ENCODE measurements at places on chromosomes 1 and 21. TPM values are rescaled to one million over a fixed set of nuclear protein-coding genes. Genes with fewer than 3 reads are reported as not detected.

DNA sequence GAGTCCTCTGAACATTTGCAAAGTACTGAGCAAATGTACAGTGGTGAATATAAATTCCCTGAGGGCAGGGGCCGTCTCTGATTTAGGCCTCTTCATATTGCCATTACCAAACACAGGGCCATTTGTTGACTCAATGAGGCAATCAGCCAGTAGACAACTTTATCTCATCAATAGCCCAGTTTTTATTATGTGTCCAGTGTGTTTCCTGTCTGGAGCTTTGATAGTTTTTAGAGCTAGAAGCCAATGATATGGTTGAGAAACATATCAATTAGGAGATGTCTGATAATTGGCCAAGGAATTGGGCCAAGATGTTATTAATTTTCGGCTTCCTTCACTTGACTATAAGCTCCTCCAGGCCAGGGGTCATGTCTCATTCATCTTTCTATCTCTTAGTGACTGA, 163.0 kb downstream of the ROR1 start:
- H3K36me3 ChIP-seq = no peaks in the 10 kb centered on the region
- no peak for DNase-seq
- no peak overlapping the region for H3K27ac ChIP-seq

GRCh38 chr1:13881385-13882088, 181.5 kb downstream of the PRDM2 start:
- H3K27ac ChIP-seq = no peak overlapping the region
- H3K36me3 ChIP-seq = no peaks in the 10 kb centered on the region
- no peaks in the 10 kb centered on the region for H3K27me3 ChIP-seq
- H3K4me1 ChIP-seq = no peaks in the 10 kb centered on the region

DNA sequence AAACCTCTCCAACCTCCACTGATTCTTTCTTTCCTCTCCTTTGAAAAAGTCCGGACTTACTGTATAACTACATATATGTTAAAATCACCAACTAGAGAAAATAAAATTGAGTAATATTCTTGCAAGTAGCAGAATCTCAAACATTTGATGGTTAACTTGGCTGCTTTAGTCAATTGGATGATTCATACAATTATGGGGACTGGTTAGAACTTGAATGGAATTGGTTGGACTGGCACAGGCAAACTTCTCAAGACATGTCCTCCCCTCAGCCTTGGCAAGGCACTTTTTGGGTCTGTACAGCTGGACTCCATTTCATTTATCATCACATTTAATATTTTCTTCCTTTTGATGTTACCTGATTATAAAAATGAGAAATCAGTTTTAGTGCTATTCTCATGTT, 6.5 kb downstream of the WLS start:
- H3K27ac ChIP-seq = no peak overlapping the region
- H3K4me1 ChIP-seq = no peaks in the 10 kb centered on the region
- DNase-seq = no peak
- H3K36me3 ChIP-seq = no peaks in the 10 kb centered on the region

DNA sequence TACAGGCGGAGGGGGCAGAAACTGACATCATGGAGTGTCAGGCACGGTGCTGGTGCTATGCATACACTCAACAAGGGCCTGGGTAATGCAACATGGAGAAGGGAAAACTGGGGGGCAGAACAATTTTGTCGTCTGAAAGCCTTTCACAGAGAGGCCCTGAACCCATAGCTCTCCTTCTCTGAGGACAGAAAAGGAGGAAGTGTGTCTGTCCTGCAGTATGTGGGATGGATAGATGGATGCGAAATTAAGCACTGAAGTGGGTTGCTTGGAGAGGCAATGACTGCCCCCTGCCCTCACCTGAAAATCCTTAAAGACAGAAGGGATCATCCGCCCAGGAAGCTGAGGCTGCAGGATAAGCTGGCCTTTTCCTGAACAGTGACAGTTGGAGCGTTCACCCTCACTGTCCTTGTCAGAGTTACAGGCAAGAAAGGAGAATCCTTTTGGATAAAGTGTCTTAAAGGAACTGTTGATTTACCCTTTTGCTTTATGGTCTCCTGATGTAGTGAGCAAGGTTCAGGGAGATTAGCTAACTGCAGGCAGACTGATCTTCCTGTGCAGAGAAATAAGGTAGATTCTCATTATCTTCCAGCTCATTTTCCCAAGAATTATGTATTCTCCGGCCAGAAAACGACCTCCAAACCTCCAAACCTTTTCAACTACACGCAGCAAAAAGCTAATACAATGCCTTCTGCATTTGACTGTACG, 1.6 kb upstream of the FAM20B start:
- H3K4me1 ChIP-seq = peaks cover 6% of the 10 kb centered on the region
- no peak overlapping the region for H3K4me3 ChIP-seq
- H3K36me3 ChIP-seq = no peaks in the 10 kb centered on the region
- DNase-seq = no peak
- H3K27me3 ChIP-seq = no peaks in the 10 kb centered on the region
- no peak overlapping the region for H3K27ac ChIP-seq

DNA sequence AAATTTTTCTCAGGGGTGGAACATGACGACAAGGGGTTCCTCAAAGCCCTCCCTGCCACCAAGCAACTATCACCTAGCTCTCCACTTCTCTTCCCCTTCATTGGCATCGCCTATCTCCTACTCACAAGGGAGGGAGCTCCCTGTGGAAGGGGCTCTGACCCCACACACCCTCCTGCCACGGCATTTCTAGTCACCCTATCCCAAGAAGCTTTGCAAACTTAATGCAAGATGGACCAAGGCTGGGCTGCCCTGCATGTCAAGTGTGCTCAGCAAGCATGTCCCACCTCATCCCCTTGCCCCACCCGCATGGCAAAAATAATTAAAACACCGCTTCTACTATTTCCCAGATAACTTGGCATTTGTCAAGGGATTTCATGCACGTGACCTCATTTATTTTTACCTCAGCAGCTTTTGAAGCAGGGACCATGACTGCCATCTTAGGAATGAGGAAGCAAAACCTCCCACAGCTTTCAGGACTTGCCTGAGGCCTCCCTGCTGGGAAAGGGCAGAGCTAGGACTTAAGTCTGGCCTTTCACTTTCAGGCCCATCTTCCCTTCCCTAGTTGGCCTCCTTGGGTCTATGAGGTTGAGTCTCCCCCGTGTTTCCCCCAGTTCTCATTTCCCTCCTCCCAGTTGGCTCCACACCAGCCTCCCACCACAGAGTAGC, 161.3 kb downstream of the TSEN15 start:
- no peak overlapping the region for H3K27ac ChIP-seq
- H3K36me3 ChIP-seq = no peaks in the 10 kb centered on the region
- H3K27me3 ChIP-seq = no peaks in the 10 kb centered on the region
- no peak overlapping the region for H3K4me3 ChIP-seq
- no peak for DNase-seq
- H3K4me1 ChIP-seq = no peaks in the 10 kb centered on the region

- DNase-seq = no peak
- H3K4me1 ChIP-seq = no peaks in the 10 kb centered on the region
These were observed 6.4 kb downstream of the TTC22 start for GRCh38 chr1:54794451-54795355.

GRCh38 chr1:203703586-203703985, 61.4 kb upstream of the LAX1 start:
- no peaks in the 10 kb centered on the region for H3K27me3 ChIP-seq
- no peak for DNase-seq
- H3K36me3 ChIP-seq = peaks cover 20% of the 10 kb centered on the region

DNA sequence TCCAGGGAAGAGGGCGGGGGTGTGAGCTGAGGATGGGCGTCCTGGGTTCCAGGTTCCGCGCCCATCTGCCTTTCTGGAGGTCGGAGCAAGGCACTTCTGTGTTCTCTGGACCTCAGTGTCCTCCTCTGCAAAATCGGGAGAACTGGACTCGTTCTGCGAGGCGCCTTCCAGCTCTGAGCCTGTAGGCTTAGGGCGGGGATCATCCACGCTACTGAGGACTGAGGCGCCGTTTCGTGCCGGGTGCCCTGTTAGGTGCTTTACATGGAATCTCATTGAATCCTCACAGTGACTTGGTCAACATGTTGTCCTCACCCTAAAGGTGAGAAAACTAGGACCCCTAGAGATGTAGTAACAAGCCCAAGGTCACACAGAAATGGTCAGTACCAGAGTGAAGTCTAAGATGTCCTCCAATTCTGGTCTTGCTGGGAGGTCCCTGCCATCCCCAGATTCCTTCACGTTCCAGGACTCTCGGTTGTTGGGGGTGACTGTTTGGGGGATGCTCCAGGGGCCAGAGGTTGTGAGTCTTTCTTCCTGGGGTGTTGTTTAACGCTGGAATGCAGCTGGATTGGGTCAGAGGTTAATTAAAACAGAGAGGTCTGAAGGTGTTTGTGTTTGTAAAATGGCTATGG, 677 bp downstream of the PRKAA2 start:
- H3K27me3 ChIP-seq = peaks cover 2% of the 10 kb centered on the region
- no peaks in the 10 kb centered on the region for H3K4me1 ChIP-seq
- DNase-seq = peak; percentile 39

DNA sequence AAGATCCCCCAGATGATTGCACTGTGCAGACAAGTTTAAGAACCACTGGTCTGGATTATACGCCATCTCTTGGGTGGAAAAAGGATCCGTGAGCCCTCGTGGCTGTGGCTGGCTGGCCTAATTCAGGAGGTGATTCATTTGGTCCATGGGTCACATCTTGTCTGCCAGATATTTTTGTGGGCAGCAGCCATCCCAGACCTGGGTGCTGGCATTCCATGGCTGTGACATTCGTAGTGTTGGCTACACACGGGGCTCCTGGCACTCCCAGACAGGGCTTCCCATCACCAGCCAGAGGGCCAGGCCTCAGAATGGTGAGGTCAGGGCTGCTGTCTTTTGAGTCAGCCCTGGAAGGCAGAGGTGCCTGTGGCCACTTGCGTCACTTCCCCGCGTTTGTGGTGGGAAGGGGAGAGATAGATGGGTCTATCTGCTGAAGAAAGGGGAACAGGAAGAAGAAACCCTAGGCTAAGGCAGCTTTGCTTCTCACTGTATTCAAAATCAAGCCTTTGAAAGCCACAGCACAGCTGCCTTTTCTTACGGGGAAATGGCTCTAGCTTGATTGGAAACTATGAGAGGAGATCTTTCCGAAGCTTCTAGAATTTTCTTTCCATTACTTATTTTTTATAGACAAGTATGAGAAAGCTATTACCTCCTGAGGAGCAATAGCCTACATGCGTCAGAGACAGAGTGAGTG, 32.4 kb downstream of the EIF2D start:
- H3K4me1 ChIP-seq = no peaks in the 10 kb centered on the region
- no peak for DNase-seq
- H3K36me3 ChIP-seq = no peaks in the 10 kb centered on the region

DNA sequence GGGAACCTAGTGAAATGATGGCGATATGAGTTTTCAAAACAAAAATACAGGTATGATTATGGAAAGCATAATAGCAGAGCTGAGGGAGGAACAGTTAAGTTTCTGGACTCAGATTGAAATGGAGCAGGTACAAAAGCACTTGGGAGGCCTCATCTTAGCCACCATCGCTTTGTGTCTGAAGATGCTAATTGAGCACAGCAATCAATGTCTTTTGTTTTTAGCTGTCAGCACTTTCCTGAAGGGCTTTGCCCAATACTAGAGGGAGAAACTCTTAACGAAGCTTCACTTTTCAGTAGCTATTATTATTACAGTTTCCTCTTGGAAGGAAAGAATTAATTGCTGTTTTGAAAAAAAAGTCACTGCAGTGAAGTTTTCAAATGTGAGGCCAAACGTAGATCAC, 348.7 kb downstream of the RWDD3 start:
- H3K27me3 ChIP-seq = no peaks in the 10 kb centered on the region
- H3K27ac ChIP-seq = no peak overlapping the region
- H3K4me3 ChIP-seq = no peak overlapping the region
- DNase-seq = no peak
- H3K4me1 ChIP-seq = peaks cover 2% of the 10 kb centered on the region

DNA sequence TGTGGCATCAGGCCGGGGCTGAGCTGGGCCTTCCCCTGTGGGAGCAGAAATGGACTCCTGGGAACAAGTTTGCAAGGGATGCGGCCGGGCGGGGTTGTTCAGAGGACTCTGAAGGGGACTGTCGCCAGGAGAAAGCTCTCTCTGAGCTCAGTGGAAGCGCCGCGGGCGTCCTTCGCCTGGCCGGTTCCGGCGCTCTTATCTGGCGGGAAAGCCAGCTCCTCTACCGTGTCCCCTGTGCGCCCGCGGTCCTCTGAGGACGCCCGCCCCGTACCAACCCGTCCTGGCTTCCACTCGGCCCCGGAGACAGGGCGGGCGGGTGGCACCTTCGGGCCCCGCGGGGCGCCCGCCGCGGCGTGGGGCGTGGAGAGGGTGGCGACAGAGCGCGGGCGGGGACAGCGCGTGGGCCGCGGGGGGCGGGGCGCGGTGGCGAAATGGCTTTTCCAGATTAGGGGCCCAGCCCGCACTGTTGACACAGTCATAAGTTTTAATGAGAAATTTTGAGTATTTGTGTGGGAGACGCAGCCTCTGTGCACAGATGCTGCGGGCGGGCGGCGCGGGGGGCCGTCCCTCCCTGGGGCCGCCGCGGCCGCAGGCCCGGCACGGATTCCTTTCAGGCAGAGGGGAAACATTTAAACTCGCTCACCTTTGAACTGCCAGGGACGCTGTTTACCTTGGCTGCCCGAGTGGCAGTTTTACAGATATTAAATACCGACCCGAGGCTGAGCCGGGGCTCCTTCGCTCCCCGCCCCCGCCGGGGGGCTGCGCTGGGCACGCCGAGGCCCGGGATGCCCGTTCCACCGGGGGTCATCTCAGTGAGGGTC, 70.2 kb downstream of the FOXD2 start:
- H3K27me3 ChIP-seq = peaks cover 31% of the 10 kb centered on the region
- H3K27ac ChIP-seq = no peak overlapping the region
- H3K4me3 ChIP-seq = peak overlapping the region; percentile 59
- H3K36me3 ChIP-seq = no peaks in the 10 kb centered on the region

The WNT4 gene
- total RNA-seq = 0.72 TPM

The HSD3B2 gene
- not detected for total RNA-seq

The ADGRL2 gene
- 119 TPM for total RNA-seq

The ARHGAP30 gene
- total RNA-seq = 0.13 TPM

The ITPKB gene
- 4.0 TPM for total RNA-seq

The GLUL gene
- 311 TPM for total RNA-seq

Measured in H9 (cell line).